ENCODE measurements at places on chromosomes 7 and 10.
A peak's percentile ranks its signal among the peaks of the same experiment; 100 is the strongest.

DNA sequence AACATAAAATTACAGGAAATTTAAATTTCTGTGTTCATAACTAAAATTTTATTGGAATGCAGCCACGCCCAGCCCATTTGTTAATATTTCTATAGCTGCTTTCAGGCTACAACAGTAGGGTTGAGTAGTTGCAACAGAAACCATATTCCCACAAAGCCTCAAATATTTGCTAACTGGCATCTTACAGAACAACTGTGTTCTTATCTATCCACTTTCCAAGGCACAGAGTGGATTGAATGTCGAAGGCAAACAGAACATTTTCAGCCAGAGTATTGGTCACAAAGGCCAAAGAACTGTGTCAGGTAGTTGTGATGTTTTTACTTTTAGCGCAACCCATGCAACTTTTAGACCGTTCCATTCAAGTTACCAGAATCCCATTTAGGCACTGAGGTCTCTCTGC, 51.1 kb upstream of the OPN4 start:
- peak; percentile 16 for DNase-seq

GRCh38 chr10:62818426-62819011, 2.4 kb upstream of the EGR2 start:
- peak; percentile 46 for DNase-seq

DNA sequence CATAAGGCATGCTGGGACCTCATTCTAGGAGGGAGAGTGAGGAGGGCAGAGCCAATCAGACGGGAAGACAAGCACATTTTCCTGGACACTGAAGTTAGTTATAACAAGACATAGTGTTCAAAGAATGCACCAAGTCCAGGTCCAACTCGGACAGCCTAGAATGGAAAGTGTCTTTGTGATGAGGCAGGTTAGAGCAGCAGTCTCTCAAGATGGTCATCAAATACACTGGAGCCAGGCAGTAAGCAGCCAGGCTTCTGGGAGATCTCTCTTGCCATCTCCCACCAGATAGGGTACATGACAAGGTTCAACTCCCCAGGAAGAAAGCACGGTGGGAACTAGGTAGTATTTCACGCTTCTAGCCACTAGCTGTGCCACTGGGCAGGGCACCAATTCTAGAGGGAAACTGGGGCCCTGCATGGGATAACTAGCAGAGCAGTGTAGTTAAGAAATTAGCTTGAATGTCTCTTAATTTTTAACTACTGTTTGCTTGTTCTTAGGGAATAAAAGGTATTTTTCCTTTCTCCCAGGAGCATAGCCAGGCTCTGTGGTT, 7.6 kb upstream of the GPAM start:
- DNase-seq, result no peak

GRCh38 chr7:15007507-15007906, 105.0 kb upstream of the DGKB start:
- no peak for DNase-seq

DNA sequence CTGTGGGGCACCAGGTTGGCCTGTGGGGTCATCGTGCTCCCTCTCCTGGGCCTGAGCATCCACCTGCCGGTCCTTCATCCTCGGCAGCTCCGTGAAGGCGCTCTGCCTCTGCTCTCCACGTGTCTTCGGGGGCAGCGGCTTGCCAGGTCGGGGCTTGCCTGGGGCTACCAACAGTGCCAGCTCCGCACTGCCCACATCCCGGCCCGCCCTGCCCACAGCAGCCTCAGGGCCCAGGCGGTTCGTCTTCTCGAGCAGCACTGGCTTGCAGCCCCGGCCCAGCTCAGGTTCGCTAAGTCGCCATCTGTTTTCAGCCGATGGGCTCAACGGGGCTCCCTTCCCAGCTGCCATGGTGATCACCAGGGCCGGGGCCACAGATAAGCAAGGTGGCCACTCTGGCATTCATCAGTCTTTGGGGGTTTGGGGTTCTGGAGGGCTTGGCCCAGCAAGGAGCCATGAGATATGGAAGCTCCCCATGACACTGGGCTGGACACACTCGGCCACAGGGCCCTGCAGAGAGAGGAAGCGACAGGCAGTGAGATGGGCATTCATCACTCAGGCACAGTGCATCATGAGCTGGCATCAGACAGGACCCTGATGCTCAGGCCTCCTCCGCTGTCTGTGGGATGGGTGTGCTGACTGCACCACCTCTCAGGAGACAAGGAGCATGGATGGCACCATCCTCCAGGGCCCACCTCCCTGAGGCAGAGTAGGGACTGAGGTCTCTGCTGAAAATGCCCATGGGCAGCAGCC, 15.5 kb downstream of the ZNF488 start:
- DNase-seq, result no peak

DNA sequence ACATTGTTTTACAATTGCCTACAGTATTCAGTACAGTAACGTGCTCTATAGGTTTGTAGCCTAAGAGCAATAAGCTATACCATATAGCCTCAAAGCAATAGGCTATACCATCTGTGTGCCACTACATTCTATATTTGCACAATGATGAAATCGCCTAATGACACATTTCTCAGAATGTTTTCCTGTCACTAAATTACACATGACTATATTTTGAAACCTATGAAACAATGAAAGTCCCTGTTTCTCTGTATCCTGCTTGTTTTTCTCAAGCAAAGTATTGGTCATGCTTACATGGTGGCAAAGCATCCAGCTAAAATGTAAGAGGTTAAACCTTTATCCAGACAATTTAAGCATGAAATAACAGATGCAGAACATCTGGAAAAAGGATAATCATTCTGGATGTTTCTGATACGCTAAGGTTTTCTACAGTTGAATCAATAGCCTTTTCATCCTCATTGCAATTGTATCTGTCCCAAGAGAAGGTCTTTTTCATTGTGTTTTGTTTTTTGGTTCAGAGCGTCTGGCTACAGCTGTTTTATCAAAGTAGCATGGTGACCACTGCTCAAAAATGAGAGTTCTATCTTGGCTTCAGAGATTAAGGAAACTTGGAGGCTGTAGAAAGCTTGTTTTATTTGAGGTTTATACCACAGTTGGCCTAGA, 81.7 kb downstream of the CSTF2T start:
- DNase-seq, result no peak

DNA sequence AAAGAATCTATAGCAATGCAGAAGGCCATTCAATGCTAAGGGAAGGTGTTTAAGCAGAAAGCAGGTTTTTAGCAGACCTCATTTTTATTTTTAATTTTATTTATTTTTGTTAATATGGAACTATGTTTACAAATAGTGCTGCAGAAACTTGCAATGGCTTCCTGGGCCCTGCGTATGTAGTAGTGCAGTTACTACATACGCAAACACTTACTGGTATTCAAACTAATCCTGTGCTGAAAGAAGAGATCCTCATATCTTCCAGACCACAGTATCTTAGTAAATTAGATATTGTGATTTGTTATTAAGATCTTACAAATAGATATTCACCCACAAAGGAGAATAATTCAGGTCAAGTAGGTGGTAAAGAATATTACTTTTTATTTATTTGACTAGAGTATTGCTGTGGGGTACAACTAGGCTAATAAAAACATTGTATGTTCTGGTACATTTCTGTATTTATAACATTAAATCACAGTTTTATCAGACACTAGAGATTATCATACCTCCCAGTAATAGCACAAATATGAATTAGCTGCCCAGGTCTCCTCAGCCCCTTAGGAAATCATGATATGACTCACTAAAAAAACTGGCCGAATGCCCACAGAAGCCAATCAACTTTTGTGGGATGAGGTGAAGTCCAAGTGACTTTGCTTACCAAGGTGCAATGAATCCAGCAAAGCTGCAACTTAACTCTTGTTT, 57.6 kb downstream of the RNLS start:
- DNase-seq, result peak; percentile 78

GRCh38 chr7:1548438-1548831, 7.6 kb downstream of the TMEM184A start:
- DNase-seq, result no peak
